ENCODE measurements at places on chromosomes 1 and 21.

DNA sequence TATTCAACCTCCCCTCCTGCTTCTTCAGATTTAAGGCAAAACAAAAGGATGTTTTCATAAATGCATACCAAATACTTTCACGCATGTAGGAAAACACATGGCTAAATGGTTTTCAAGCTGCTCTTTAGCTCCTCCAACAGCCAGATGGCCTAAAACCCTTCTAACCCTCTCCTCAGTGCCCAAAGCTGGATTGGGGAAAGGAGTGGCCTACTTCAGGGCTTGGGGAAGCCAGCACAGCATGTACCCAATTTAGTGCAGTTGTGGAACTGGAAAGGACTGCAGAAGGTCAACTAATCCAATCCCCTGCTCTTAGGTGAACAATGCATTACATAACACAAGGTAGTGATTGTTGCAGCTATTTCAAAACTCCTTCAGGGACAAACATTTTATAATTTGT is 9.3 kb downstream of the F5 start:
- DNase-seq, result no peak

- no peak for DNase-seq
Measured at GRCh38 chr1:99570486-99571089, 75.3 kb upstream of the PALMD start.

GRCh38 chr1:194731025-194731424 is 1544.6 kb upstream of the B3GALT2 start:
- no peak for DNase-seq

DNA sequence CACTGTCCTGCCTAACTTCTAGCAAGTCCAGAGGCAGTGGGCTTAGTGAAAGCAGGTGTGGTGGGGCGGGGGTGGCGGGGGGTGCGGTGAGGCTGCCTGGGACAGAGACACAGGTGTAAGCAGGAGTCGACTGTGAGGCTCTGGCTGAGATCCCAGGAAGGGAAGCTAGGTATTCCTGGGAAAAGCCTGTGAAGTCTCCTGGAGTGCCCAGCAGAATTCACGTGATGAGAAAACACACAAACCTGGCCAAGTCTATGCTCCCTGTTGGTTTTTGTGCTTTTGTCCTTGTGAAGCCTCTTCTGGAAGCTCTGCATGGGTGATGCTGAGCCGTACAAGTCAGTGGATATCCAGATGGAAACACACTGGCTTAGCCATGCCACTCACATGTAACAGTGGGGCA is 5.3 kb downstream of the GALNT2 start:
- DNase-seq, result no peak

GRCh38 chr1:25863486-25864262 is 4.4 kb upstream of the AUNIP start:
- no peak for DNase-seq

DNA sequence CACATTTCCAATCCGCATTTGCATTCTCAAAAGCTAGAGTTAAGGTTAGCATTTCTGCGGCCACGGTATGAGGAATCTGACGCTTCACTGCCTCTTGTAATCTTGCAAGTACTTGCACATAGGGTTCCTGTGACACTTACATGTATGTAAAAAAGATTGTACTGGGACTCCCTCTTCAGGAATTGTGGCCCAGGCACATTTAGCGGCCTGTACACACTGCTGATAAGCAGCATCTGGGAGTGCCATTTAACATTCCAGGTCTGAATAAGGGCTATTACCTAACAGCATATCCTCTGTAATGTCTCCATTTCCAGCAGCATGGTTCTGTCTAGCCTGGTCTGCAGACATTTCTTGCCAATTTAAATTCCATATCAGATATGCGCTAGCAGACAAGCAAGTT is 75.7 kb downstream of the AXDND1 start:
- DNase-seq, result no peak

- DNase-seq, result no peak
Measured at GRCh38 chr1:94831641-94832040, 11.5 kb downstream of the SLC44A3 start.

DNA sequence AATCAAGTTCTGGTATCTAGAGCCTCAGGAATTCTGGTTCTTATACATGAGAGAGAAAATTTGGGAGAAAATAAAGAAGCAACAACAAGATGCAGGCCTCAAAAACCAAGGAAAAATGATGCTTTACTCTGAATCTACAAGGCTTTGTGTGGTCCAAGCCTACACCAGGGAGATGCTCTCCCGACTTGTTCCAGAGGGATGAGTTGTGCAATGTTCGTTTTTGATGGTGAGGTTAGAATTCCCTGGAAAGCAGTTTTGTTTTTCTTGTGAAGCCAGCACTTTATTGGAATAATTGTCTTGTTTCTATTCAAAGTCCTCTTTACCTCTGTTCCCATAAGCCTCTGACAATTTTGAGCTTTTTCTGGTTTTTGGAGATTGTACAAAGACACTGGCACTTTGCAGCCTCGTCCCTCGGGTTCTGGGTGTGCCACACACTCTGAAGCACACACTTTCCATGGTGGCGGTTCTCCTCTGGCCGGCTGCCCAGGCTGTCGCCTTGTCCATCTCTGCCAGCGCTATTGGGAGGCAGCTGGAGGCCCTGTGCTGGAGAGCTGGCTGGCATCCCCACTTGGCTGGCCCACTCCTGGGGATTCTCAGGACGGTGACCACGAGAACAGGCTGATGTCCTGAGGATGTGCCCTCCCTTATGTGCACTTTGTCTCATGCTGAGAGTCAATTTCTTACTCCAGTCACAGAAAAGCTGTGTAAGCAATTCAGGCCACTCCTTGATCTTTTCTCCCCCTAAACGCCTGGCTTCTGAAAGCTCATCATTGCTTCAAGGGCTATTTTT is 70.2 kb downstream of the EDEM3 start:
- DNase-seq, result no peak

DNA sequence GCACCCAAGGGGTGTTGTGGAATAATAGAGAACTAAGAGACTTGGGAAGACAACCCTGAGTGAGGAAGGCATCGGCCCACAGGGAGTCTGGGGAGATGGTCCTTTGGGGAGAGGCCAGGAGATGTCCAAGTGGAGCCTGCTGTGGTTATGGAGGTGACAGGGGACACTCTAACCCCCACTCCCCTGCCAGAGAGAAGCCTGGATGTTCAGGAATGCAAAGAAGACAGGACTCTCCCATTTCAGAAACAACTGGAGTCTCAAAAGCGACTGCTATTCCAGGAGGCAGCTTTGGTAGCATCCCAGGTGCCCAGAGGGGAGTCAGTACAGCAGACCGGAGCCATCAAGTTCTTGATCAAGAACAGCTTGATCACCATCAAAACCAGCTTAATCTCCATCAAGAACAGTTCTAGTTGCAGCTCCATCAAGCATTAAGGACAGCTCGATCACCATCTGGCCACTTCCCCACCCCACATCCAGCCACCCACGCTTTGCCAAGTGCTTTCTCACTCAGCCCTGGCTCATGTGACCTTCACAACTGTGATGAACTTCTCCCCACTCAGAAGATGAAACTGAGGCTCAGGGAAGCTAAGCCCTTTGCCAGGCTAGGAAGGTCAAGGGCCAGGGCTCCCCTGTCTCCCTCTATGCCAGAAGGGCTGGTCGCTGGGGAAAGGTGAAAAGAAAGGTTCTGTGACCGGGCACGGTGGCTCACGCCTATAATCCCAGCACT is 743 bp downstream of the CD52 start:
- no peak for DNase-seq

DNA sequence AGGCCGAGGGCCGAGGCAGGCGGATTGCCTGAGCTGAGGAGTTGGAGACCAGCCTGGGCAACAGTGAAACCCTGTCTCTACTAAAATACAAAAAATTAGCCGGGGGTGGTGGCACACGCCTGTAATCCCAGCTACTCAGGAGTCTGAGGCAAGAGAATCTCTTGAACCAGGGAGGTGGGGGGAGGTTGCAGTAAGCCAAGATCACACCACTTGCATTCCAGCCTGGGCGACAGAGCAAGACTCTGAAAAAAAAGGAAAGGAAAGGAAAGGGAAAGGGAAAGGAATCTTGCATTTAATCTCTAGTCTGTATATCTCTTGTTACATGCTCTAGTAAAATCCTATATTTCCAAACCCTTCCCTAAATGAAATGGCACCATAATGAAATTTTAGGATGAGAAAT is 328.3 kb upstream of the ADGRL2 start:
- no peak for DNase-seq

DNA sequence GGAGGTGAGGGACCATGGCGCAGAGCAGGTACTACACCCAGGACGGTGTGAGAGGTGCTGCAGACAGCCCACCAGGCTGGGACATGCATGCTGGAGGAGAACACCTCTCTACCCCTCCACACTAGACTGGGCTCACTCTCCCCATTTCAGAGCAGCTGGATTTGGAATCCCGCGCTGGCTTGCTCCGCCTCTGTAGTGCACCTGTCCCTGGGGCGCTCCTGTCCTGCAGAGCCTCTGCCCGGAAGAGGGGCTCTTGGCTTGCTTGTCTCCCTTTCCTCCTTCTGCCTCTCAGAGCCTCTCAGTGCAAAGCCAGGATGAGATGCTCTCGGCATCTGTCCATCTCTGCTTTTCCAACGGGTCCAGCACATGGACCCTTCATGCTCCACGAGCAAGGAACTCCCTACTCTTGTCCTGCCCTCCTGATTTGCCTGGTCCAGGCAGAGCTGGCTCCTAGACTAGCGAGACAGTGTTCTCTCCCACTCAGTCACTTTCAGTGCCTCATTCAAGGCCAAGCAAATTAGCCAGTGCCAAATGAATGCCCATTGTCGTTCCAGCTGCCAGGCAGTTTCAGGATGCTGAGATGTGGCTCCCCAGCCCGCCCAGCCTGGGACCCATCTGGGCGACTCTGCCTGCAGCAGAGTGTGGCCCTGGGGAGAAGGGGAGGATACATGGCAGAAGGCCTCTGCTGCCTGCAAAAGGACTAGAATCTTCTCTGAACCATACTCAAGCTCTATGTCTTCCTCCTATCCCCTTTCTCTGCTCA is 33.7 kb downstream of the CDCA8 start:
- DNase-seq, result no peak

- no peak for DNase-seq
Measured at GRCh38 chr1:109784551-109785252, 21.0 kb upstream of the EPS8L3 start.

DNA sequence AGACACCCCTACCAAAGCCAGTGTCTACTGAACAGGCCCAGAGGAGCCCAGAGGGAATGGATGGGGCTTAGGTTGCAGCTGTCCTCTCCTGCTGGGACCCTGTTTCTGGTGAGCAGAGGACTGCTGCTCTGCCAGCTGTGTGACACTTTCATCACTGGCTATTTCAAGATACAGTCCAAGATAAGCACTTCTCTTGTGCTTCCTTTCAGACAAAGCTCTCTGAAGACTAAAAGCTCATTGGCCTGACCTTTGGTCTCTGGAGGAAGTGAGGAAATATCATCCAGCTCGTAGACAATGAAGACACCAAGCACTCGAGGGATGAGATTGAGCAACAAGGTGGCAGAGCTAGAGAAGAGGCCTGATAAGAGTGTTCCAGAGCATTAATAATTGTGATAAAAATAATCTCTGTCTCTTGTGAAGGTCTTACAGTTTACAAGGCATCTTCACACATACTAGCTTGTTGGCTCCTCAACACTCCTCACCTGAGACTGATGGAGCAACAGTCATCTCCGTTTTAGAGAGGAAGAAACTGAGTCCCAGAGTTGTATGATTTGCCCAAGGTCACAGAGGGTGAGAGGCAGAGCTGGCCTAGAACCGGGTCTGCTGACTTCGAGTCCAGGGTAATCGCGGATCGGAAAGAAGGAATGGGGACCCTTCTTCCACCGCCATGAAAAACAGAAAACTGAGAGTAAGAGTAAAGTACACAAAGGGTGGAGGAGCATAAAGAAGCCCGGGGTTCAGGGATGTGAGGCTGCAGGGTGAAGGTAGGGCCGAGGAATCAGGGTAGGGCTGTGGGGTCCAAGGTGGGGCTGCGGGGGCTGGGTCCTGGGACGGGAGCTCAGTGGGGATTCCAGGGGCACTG is 666 bp downstream of the PAFAH2 start:
- DNase-seq, result no peak

- DNase-seq, result no peak
Measured at GRCh38 chr1:209207701-209208286, 375.7 kb upstream of the CAMK1G start.

DNA sequence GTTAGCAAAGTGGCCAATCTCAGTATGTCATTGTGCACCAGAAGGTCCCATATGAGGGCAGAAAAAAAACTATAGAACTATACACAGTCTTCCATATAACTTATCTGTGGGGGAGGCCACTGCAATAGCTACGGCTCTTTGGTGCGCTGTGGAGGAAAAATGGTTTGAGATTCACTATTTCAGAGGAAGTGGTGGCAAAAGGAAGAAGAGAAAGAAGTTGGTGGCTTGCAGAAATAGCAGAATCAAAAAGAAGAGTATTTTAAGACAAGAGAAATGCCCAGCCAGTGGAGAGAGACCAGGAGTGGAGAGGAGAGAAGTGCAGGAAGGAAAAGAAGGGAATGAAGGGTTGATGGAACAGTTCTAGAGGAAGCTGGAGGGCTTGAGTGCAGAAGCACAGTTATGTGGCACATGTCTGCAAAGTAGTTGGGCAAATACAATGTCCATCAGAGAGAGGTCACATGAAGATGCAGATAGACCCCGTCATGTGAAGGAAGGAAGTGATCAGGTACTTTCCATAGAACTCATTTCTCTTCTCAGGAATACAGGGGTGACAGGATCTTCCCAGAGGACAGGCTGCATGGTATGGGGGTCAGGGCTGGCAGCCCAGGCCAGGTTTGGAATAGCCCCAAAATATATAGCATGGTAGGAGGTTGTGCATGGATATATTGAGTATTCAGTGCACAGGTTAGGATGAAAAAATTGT is 64.6 kb downstream of the RUNX1 start:
- DNase-seq, result no peak

GRCh38 chr1:60103186-60103585 is 29.6 kb upstream of the C1orf87 start:
- DNase-seq, result no peak

GRCh38 chr1:90591355-90591969 is 125.6 kb downstream of the BARHL2 start:
- DNase-seq, result no peak

DNA sequence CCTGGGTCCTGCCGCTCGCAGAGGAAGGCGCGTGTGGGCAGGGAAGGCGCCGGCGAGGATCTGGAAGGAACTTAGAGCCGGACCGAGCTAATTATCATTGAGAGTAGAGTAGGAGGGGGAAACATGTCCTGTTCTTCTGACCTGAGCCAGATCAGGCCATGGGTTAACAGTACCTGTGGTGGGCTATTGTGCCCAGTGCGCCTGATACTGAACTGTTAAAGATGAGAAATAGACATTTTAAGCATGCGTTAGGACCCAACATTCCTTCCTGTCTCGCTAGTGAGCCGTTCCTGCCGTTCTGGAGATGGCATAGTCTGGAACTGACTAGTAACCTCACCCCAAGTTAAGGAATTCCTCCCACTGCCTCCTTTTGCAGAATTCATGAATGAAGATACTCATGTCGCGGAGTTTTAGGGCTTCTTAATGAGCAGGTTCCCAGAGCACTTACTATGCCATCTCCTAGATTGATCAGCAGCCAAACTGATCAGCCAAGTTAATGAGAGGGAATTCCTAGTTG is 870 bp downstream of the STRIP1 start:
- no peak for DNase-seq

- DNase-seq, result no peak
Measured at GRCh38 chr1:233675893-233676292, 62.0 kb downstream of the KCNK1 start.

GRCh38 chr1:31702836-31703404 is 897 bp downstream of the COL16A1 start:
- no peak for DNase-seq

GRCh38 chr1:35640380-35641232 is 720 bp downstream of the PSMB2 start:
- DNase-seq, result no peak

GRCh38 chr1:36304970-36305914 is 926 bp upstream of the SH3D21 start:
- no peak for DNase-seq

GRCh38 chr1:111571987-111572386 is 47.6 kb upstream of the RAP1A start:
- DNase-seq, result no peak
